SW480 (cell line): ENCODE measurements at places on chromosomes 3 and 15.

- peak; percentile 67 for DNase-seq
Measured at GRCh38 chr3:32296251-32297204, 58.0 kb downstream of the CMTM8 start.

DNA sequence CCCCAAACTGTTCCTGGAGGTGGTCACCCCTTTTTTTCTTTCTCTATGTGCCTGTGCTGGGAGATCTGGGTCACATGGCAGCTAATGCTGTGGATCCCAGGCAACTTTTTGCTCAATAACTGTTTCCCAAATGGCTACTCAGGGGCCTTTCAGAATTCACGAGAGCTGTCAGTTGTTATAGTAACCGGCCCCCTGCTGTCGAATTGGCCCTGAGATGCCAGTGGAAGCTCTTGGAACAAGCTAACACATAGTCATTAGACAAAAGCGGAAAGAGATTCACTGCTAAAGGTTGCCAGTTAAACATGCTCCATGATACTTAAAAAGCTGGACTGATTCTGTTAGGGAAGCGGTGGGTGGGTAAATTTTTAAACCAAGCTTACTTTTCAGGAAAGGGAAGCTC is 144.1 kb downstream of the FEZF2 start:
- no peak for DNase-seq

DNA sequence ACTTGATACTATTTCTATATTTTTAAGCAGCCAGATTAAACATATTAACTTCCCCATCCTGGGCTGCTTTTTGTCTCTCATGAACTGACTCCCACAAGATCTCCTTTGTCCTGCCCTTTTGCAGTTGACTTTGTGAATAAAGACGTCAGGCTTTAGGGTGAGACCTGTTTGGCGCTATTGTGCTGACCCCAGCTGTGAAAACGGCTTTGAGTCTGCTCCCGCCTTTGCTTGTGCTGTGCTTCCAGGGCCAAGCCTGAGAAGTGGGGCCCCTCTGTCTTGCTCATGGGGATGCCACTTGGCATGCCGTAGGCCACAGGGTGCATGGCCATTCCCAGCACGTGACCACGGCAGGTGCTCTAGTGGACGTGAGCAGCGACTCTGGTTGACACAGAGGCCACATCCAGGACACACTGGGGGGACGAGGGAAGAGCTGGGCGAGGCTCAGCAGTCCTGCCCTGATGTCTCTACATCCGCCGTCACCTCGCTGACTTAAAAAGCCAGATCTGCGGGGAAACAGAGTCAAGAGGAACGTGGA is 268.9 kb upstream of the LYSMD4 start:
- no peak for DNase-seq

- DNase-seq = no peak
Measured at GRCh38 chr3:99176169-99176964, 274.9 kb upstream of the DCBLD2 start.

GRCh38 chr15:87193481-87193880 is 1063.1 kb downstream of the NTRK3 start:
- no peak for DNase-seq

DNA sequence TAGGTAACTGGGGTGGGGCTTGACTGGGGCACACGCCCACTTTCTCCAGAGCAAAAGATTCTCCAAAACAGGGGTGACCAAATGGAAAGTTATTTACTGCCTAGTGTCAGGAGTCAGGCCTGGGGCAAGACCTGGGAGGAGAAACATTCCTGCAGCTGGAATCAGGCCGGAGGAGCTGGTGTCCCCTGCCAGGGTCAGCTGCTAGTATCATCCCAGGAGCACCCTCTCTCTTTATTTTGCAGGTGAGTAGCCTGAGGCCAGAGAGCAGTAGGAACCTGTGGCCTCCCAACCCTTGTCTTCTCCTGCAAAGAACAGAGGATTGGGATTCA is 32.9 kb downstream of the DNAJB8 start:
- peak; percentile 36 for DNase-seq

DNA sequence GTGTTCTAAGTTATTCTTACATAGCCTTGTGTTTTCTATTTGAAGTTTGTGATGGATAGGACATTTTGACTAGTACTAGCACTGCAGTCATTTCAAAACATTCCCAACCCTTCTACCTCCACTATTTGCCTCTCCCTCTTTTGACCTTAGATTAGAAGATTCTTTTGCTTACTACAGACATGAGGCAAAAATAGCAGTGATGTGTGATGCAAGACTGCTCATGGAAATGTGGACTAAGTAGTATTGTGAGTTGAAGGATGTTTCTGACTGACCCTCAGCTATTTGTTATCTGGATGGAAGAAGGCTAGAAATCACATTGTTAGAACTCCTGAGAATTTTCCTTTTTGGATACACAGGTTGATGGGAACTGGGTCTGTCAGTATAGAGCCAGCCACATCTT is 45.9 kb downstream of the ATP2C1 start:
- DNase-seq = no peak

- DNase-seq = no peak
Measured at GRCh38 chr15:63191895-63192618, 2.7 kb downstream of the RAB8B start.

DNA sequence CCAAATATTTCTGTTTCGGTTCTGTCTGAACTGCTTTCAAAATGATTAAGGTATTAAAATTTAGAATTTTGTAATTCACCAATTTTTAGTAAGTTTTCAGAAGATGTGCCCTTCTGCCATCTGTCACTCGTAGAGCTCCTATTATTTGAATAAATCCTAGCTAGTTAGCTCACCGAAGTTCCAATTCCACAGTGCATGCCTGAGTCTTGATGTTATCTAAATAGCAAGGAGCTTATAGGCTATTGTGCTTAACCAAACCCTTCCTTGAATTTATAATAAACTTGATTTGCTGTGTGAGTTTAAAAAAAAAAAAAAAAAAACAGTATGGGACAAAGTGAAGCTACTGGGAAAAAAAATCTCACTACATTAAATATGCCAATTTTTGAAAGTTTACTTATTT is 18.7 kb downstream of the ATP13A3 start:
- no peak for DNase-seq

- peak; percentile 39 for DNase-seq
Measured at GRCh38 chr3:4751029-4751501, 228.2 kb upstream of the BHLHE40 start.

DNA sequence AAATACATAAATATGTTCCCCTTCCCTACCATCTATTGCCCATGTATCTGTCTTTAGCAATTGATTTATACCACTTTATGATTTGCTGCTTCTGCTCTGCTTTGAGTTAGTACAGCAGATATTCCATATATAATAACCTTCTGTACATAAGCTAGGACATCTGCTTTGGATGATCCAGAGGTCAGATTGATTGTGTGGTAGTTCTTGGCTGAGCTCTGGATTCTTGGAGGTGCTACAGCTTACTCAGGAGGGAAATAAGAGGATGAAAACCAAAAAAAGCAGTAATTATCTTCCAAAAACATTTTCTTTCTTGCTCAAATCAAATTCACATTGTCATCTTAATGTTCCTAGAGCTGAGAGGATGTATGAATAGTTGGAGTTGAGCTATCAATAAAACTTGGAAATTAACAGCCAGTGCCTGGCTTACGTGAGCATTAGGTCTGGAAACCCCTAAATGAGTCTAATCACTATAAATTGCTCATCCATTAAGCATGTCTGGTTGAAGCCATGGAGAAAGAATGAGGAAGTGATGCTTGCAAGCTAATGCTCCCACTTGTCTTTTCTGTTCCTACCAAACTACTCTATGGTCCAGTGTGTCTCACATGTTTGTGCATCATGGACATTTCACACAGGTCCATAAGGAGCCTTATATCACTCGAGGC is 36.3 kb upstream of the TMEM42 start:
- DNase-seq = no peak

GRCh38 chr3:43615133-43615532 is 6.7 kb downstream of the ANO10 start:
- no peak for DNase-seq

DNA sequence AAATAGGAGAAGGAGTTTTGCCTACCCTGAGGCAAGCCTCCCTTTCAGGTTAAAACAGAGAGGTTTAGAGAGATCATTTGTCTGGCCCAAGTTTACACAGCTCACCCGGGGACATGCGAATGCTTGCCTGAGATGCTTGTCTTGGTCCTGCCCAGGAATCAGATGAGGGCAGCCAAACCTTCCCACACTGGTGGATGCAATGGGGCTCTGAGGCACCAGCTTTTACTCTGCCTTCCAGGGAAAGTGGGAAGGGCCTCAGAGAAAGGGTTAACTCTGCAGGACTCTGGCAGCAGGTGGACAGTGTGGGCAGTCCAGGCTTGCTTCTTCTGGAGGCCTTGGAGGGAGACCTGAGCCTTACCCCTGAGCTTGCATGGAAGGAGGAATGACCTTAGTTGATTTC is 90.0 kb downstream of the LRRK1 start:
- no peak for DNase-seq

DNA sequence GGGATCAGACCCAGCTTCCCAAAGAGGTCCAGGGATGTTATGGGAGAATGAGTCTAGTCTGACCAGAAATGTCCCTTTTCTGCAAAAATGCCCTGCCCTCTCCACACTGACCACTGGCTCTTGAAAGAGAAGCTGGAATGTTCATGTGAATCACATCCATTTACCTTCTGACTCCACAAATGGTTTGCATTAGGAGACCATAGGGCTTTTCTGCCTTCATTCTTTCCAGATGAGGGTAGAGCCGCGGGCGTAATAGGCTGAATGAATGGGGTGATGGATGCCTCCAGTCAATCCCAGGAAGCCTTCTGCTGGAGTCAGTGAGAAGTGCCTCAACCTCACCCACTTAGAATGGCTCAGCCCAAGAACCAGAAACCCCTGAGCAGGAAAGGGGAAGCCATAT is 47.2 kb upstream of the IREB2 start:
- DNase-seq = no peak

DNA sequence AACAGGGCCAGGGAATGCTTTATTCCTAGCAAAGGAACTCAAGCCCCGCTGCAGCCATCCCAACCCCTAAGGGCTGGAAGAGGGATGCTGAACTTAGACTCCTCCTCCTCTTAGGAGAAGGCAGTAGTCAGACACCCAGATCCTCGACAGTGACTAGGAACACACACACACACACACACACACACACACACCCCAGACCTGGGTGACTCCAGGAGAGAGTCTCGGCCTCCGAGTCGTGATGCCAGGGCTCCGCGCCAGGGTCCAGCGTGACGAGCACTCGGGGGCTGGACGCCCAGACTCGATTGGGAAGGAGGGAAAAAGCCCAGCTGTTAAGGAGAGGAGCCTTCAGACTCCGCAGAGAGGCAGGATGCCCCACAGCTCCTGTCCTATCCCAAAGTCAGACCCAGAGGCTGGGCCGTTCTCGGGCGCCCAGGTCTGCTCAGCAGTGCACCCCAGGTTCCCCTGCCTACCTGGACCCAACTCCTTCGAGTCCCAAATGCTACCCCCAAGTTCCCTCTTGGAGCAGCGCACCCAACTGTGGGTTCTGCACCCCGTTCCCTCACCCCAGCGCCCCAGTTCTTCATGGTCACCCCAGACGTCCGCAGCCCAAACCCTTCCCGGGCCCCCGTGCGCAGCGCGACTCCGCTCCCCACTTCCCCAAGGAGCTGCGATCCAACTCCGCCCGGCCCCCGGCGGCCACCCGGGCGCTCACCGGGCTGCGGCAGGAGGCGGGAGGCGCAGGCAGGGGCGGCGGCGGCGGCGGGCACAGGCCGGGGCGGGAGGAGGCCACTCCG is 421 bp downstream of the BMF start:
- DNase-seq = no peak

- no peak for DNase-seq
Measured at GRCh38 chr3:38579551-38580449, 69.7 kb downstream of the SCN5A start.

DNA sequence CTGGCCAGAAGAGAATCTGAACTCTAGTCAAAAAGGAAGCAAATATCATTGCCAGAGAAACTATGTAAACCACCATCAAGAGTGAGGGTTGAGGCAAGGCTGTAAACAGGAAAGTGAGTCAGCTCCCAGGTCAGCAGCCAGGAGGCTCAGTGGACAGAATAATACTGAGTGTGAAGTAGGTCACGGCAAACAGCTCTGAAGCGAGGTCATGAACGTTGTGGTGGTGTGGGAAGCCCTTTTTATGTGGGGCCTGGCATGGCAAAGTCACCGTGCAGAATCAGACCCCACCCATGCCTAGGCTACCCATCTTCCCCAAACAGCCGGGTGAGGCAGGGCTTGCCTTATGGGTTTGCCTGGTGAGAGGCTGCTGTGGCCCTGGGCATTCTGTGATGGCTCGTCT is 43.9 kb downstream of the THBS1 start:
- peak; percentile 51 for DNase-seq

DNA sequence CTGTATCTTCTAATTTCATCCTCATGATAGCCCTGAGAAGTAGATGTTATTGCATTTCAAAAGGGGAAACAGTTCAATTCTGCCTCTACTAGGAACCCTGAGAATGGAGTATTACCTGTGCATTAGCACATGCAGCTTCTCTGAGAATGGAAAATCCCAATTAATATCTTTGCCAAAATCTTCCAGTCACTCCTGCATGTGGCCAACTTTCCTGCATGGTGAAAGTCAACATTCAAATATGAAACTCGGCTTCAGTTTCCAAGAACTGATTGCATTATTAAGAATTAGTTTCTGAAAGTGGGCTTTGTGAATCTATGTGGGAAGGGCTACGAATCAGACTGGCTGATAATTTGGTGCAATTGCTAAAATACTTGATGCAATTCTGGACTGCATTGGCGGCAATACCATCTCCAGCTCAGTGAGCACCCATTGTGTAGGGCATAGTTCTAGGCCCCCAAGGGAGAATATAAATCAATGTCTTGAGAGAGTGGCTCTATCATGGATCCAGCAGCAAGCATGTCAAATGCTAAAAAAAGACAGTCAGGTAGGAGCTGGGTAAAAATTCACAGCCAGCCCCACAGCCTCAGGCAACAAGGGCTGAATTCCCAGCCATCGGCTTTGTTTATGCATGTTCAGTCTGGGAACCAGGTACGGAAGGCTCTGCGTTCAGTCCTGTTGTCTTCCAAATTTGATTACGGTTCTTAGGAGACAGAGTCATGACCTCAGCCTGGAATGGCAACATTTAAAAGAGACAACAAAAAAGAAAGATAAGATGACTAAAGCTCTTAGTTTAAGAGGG is 18.8 kb upstream of the BCL6 start:
- no peak for DNase-seq

DNA sequence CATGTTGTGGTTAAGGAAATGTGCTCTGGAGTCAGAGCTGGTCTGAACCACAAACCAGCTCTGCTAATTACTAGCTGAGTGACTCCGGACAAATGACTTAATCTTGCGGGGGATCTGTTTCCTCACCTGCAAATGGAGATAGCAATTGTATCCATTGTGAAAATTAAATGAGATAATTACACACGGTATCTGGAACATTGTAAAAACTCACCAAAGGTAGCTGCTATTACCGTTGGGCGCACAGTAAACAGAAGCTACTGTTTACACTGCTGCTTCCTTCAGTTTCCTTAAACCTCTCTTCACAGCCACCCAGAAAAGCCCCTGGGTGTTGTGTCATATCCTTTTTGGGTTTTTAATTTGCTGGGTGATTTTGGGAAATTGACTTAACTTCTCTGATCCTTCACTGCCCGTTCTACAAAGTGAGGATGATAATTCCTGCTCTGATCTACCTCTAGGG is 107.8 kb downstream of the MEGF11 start:
- DNase-seq = peak; percentile 51

- no peak for DNase-seq
Measured at GRCh38 chr15:86557018-86557550, 477.4 kb downstream of the AGBL1 start.

GRCh38 chr3:155362808-155363689 is 69.6 kb upstream of the STRIT1 start:
- DNase-seq = no peak

GRCh38 chr15:84752700-84753099 is 4.3 kb downstream of the ZNF592 start:
- no peak for DNase-seq
